T-helper 2 cell (primary cell): ENCODE measurements at places on chromosomes 16 and 17.

- DNase-seq: no peak
Measured at GRCh38 chr16:10616419-10616755, 36.0 kb upstream of the EMP2 start.

DNA sequence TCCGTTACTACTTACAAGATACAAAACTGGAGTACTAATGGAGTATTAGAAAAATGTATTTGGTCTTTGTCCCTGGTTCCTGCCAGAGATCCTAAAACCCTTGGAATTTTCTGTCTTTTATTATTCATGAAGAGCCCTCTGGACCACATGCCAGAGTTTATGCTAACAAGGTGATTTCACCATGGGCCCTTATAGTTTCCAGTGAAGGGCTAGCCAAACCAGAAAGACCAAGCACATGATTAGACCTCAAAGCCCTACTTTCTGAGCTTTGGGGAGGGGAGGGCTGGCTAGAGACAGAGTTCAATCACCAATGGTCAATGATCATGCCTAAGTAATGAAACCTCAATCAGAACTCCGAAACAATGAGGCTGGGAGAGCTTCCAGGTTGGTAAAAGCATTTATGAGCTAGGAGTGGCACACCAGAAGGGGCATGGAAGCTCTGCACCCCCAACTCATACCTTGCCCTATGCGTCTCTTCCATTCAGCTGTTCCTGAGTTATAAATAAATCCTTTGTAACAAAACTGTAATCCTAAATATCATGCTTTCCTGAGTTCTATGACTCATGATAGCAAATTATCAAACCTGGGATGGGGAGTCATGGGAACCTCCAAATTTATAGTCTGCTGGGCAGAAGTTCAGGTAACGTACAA is 10.4 kb downstream of the DCUN1D3 start:
- DNase-seq: no peak

DNA sequence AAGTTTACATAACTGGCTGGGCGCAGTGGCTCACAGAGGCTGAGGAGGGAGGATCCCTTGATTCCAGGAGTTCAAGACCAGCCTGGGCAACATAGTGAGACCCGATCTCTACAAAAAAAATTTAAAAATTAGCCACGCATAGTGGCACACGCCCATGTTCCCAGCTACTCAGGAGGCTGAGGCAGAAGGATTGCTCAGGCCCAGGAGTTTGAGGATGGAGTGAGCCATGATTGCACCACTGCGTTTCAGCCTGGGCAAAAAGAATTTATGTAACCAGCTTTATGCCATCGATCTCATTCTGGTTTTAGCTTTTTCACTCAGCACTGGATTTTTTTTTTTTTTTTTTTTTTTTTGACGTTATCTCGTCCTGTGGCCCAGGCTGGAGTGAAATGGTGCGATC is 9.1 kb upstream of the CD300E start:
- DNase-seq: no peak

GRCh38 chr17:45976755-45977505 is 22.1 kb upstream of the STH start:
- no peak for DNase-seq

- no peak for DNase-seq
Measured at GRCh38 chr17:10276436-10276835, 78.0 kb upstream of the GAS7 start.

GRCh38 chr17:48195910-48196309 is 88.3 kb downstream of the SNX11 start:
- DNase-seq: no peak

DNA sequence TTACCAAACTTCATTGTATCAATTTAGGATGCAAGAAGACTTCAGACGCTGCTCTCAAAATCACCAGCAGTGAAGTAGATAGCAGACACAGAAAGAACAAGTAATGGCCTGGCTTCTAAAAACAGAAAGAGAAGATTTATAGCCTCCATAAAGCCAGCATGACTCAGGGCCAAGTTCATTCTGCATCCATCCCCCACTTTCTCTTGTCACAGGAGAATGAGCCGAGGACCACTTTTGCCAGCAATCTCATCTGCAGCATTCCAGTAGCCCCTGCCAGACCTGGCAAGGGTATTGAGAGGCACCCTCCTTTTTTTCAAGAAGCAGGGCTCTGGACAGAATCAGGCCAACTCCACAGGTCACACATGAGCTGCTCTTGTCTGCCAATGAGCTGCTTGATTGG is 355.4 kb upstream of the SOX9 start:
- no peak for DNase-seq

GRCh38 chr17:50263331-50264262 is 10.7 kb upstream of the TMEM92 start:
- no peak for DNase-seq

DNA sequence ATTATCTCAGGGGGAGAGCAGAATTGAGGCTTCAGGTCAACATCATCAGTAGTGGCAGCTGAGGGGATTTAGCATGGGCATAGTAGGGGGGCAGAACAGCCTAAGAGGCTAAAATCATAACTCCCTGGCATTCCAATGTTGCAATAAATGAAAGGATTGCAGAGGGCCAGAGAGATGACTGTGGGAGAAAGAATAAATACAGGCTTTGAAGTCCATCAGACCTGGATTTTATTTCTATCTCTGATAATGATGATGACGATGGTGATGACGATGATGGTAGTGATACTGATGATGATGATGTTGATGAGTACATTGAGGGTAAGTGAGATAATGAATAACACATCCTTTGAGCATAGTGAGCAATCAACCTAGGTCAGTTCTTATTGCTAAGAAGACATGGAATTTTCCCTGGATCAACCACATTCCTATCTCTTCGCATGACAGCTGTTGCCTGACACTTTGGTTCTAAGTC is 107.4 kb upstream of the CDH11 start:
- DNase-seq: no peak

- peak; percentile 81 for DNase-seq
Measured at GRCh38 chr17:49968405-49969133, 421 bp upstream of the DLX4 start.
